Sigmoid colon (tissue), 7 donors: ENCODE measurements at places on chromosomes 4 and X. TPM values are rescaled to one million over a fixed set of nuclear protein-coding genes. Genes with fewer than 3 reads are reported as not detected.

RRH gene
- total RNA-seq, result not detected

DNA sequence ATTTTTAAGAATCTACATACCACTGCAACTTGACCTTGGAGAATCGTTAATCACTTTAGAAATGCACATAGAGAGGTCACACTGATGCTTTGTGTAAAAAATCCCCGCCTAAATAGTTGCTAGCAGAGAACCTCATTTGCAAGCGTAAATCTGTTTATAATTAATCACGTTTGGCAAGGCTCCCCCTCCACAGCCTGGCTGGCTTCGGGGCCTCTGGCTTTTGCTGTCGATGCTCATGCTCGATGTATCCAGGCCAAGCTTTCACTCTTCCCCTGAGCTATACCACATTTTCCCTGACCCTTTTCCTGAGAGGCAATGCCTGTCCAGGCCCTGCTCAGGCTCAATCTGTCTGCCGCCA, 23.4 kb downstream of the CYTL1 start:
- no peaks in the 10 kb centered on the region for H3K27me3 ChIP-seq
- H3K4me3 ChIP-seq, result no peak overlapping the region
- H3K27ac ChIP-seq, result peak overlapping the region; percentile 40
- peak; percentile 64 for DNase-seq

CSN1S1 gene
- total RNA-seq, result not detected

DNA sequence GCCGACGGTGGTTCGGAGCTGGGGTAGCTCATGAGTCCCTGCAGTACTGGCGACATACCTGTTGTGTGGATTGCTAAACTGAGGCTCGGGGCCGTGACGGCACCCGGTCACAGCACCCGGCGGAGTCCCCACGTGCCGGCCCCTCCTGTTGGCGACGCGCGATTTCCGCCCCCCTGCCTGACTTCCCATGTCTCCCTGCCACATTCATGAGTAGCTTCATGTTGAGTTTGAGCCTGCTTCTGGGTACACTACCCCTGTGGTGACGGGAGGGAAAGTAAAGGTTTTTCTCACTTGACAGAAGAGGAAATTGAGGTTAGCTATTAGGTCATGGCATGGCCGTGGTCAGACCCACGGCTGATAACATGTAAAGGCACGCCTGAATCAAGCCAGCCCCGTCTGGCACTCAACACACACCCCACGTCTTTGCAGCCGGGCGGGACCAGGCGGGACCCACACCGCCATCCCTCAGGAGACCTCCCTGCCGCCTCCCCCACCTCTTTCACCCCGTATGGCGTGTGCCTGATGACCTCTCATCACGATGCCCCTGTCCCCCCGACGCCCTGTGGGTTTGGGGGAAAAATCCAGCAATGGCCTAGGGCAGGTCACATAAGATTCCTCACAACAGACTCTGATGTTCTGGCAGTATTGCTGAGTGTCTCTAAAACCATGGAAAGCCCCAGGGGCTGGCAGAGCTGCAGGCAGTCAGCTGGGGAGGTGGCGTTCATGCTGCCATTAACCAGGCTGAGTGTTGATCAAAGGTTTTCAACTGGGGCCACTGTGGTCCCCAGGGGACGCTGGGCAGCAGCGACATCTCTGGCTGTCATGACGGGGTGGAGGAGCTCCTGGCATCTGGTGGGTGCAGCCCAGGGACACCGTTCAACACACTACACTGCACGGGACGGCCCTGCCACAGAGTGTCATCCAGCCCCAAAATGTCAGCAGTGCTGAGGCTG, 29.2 kb downstream of the P2RY8 start:
- H3K36me3 ChIP-seq, result no peaks in the 10 kb centered on the region
- peak; percentile 32 for DNase-seq
- no peak overlapping the region for H3K4me3 ChIP-seq

GRCh38 chrX:47690175-47690574, 31.2 kb upstream of the UXT start:
- H3K4me1 ChIP-seq, result no peaks in the 10 kb centered on the region
- H3K4me3 ChIP-seq, result no peak overlapping the region
- H3K36me3 ChIP-seq, result no peaks in the 10 kb centered on the region
- no peak overlapping the region for H3K27ac ChIP-seq
- no peaks in the 10 kb centered on the region for H3K27me3 ChIP-seq

DNA sequence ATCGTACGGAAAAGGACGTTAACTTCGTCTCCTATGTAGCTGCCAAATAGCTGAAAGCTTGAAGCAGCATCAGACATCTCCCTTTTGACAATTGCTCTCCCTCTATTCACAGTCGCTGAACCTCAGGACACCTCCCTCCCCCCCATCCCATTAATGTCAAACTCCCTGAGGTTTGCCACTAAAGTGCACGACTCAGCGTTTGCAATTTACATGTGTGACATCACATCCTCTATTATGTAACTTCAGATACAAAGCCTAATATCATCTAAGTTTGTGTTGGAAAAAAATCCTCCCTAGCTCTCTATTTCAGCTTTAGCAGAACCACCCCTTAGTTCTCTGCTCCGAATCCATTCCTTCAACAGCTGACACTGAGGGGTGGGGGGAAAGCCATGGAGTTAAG, 5.5 kb upstream of the NR3C2 start:
- no peak for DNase-seq
- peak overlapping the region; percentile 18 for H3K4me3 ChIP-seq
- H3K36me3 ChIP-seq, result no peaks in the 10 kb centered on the region
- H3K27ac ChIP-seq, result peak overlapping the region; percentile 34
- H3K4me1 ChIP-seq, result no peaks in the 10 kb centered on the region

GRCh38 chr4:13452927-13453579, 31.1 kb downstream of the RAB28 start:
- no peaks in the 10 kb centered on the region for H3K4me1 ChIP-seq
- no peak overlapping the region for H3K4me3 ChIP-seq
- H3K27ac ChIP-seq, result no peak overlapping the region
- no peaks in the 10 kb centered on the region for H3K27me3 ChIP-seq
- DNase-seq, result no peak

SHOX gene
- total RNA-seq, result 0.41 TPM

GRCh38 chrX:124414281-124414680, 67.9 kb downstream of the SH2D1A start:
- H3K27ac ChIP-seq, result no peak overlapping the region
- no peak for DNase-seq
- no peak overlapping the region for H3K4me3 ChIP-seq

DNA sequence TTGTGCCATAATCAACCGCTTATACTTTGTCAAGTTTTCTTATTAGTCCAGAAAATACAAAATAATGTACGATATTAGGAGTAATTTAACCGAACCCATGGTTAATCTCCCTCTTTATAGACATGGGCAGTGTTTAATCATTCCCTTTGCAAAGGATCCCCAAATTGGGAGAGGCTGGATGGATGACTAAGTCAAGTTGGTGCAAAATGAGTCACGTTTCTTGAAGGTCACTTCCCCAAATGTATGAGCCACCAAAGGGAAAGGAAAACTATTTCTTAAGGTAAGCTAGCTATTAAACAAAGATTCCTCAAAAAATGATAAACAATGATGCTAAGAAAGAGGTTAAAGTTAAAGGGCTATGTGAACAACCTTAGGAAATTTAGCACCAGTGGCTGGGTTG, 17.5 kb downstream of the MAML3 start:
- no peaks in the 10 kb centered on the region for H3K27me3 ChIP-seq
- H3K4me1 ChIP-seq, result no peaks in the 10 kb centered on the region
- H3K36me3 ChIP-seq, result no peaks in the 10 kb centered on the region
- no peak overlapping the region for H3K27ac ChIP-seq

GYG2 gene
- 1.6 TPM for total RNA-seq

- no peaks in the 10 kb centered on the region for H3K36me3 ChIP-seq
- H3K27ac ChIP-seq, result no peak overlapping the region
- no peaks in the 10 kb centered on the region for H3K27me3 ChIP-seq
- DNase-seq, result no peak
- H3K4me3 ChIP-seq, result no peak overlapping the region
- H3K4me1 ChIP-seq, result no peaks in the 10 kb centered on the region
These were observed 59.0 kb downstream of the NHS start for GRCh38 chrX:17433965-17434364.

DNA sequence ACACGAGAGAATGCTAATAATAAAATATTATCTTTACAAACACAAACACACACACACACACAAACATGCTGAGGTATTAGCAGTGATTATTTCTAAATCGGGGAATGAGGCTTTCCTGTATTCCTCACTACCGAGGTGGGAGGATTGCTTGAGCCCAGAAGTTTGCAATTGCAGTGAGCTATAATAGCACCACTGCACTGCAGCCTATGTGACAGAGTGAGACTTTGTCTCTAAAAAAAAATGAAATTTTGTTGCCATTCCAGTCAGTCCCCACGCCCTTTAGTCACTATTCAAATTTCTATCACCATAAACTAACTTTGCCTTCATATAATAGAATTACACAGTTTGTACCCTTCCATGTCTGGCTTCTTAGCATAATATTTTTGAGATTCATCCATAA, 456.5 kb upstream of the CPEB2 start:
- no peaks in the 10 kb centered on the region for H3K4me1 ChIP-seq
- H3K4me3 ChIP-seq, result no peak overlapping the region
- no peaks in the 10 kb centered on the region for H3K36me3 ChIP-seq
- no peak for DNase-seq

DNA sequence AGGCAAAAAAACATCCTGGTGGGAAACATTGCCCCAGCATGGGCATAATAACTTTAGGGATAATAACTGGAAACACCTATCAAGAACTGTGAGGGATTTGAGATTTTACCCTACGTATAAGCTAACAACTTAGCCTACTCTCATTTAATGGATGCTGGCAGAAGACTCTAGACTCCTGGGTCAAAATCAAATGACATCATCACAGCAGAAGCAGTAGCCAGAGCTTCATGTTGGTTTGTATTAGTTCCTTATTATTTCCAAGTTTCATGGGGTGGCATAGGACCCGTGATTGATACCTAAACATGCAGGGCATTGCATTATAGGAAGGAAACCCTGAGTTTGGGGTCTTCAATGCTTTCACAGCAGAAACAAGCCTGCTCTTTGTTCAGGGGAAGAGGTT, 4.6 kb downstream of the TCEAL9 start:
- H3K27me3 ChIP-seq, result no peaks in the 10 kb centered on the region
- H3K36me3 ChIP-seq, result no peaks in the 10 kb centered on the region
- no peak overlapping the region for H3K4me3 ChIP-seq

GRCh38 chr4:185040523-185040922, 22.2 kb downstream of the HELT start:
- DNase-seq, result no peak
- no peaks in the 10 kb centered on the region for H3K27me3 ChIP-seq
- no peaks in the 10 kb centered on the region for H3K36me3 ChIP-seq
- no peak overlapping the region for H3K27ac ChIP-seq
- H3K4me3 ChIP-seq, result no peak overlapping the region

G6PD gene
- 21.4 TPM for total RNA-seq
